ENCODE measurements at places on chromosomes 11 and 22.

- no peak for DNase-seq
Measured at GRCh38 chr11:94895451-94895850, 77.9 kb downstream of the CWC15 start.

- no peak for DNase-seq
Measured at GRCh38 chr11:119461229-119461963, 38.4 kb upstream of the THY1 start.

DNA sequence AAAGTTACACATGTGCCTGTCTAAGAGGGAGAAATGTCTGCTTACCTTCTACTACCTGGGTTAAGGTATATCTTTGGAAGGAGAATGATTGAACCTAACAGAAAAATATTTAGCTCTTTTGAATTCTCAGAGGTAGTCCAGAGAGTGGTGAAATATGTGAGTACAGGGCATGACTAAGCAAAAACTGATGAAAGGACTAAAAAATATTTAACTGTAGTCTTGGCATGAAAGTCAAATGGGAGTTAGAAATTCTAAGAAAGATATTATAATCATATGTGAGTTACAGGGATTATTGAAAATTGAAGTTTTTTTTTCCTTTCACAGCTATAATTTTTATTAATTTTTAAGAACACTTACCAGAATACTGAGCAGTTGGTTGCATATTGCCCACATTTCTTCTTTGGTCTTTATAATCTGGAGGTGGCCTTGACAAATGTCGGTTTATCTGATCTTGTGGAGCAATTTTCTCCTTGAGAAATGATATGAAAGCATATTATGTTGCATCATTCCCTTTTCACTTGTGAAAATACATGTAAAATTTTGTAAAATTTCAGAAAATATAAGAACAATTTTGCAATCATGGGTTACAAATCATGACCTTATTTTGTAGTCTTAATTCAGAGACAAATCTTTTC is 61.4 kb upstream of the MTMR2 start:
- no peak for DNase-seq

GRCh38 chr11:13603661-13604060 is 64.8 kb upstream of the FAR1 start:
- no peak for DNase-seq

GRCh38 chr11:6962141-6962540 is 35.9 kb downstream of the ZNF215 start:
- no peak for DNase-seq

- DNase-seq = no peak
Measured at GRCh38 chr11:72088076-72088808, 7.6 kb downstream of the LRRC51 start.

DNA sequence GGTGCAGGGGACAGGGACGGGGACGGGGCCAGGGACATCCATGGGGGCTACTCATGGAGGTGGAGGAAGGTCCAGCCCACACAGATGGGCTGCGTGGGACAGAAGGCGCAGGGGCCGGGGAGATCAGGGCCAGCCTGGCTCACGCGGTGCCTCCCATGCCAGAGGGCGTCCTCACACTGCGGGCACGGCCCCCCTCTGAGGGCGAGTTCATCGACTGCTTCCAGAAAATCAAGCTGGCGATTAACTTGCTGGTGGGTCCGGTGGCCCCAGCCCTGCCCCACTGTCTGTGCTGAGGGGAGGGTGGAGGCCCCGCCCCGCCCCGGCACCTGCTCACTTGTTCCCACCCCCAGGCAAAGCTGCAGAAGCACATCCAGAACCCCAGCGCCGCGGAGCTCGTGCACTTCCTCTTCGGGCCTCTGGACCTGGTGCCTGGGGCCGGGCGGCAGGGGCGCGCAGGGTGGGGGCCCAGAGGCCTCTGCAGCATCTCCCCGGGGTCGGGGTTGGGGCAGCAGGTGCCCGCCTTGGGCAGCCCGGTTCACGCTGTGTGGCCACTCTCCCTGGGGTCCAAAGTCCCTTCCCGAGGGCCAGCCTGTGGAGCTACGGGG is 15.8 kb downstream of the EPS8L2 start:
- no peak for DNase-seq

DNA sequence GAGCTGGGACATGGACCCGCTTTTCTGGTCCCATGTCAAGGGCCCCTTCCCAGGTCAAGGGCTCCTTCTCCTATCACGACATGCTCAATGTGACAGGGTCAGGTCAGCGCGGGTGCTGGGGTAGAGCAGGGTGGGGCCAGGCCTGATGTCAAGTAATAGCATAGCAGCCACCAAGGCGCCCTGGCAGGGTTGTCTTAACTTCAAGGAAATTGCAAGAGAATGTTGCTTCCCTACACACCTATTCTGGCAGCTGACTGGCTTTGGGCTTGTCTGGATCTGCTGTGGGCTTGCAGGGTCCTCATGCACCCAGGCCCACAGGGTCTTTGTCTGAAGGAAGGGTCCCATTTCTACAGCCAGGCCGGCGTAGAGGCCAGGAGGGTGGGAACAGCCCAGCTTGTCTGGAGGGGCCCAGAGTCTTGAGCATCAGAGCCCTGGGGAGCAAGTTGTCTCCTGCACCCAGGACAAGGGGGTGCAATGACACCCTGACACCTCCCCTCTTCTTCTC is 71.4 kb downstream of the BUD13 start:
- DNase-seq = no peak

GRCh38 chr11:132062031-132062430 is 691.6 kb downstream of the NTM start:
- no peak for DNase-seq

- DNase-seq = no peak
Measured at GRCh38 chr11:7160814-7161489, 72.2 kb downstream of the RBMXL2 start.

DNA sequence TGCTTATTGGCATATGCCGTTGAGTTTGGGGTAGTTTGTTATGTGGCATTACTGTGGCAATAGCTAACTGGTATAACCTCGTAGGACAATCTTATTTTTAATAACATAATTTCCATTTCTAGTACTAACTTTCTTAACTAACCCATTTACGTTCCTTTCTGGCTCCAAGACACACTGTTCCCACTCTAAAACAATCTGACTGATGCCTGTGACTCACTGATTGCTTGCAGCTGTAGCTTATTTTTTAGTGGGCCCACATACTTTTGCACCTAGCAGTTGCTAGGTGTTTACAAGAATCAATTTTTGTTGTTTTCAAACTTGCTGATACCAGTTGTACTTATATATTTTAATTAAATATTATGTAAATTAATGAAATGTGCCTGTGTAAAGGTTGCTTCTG is 52.2 kb downstream of the FAT3 start:
- DNase-seq = no peak

GRCh38 chr22:43540529-43540923 is 128.7 kb downstream of the MPPED1 start:
- DNase-seq = no peak

GRCh38 chr11:61080986-61081590 is 21.2 kb upstream of the CD5 start:
- no peak for DNase-seq

DNA sequence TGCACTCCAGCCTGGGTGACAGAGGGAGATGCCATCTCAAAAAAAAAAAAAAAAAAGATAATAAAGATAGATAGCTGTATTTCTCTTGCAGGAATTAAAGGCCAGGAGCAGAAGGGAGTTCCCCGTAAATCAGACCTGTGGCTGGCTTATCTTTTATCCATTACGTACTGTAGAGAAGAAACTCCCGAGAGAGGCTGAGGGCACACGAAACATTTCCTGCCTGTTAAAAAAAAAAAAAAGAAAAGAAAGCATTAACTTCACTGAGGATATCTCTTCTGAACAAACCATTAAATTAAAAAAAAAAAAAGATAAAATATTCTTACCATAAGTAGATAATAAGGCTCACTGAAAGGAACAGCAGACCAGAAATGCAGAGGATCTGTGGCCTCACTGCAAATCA is 22.5 kb downstream of the P4HA3 start:
- DNase-seq = no peak

DNA sequence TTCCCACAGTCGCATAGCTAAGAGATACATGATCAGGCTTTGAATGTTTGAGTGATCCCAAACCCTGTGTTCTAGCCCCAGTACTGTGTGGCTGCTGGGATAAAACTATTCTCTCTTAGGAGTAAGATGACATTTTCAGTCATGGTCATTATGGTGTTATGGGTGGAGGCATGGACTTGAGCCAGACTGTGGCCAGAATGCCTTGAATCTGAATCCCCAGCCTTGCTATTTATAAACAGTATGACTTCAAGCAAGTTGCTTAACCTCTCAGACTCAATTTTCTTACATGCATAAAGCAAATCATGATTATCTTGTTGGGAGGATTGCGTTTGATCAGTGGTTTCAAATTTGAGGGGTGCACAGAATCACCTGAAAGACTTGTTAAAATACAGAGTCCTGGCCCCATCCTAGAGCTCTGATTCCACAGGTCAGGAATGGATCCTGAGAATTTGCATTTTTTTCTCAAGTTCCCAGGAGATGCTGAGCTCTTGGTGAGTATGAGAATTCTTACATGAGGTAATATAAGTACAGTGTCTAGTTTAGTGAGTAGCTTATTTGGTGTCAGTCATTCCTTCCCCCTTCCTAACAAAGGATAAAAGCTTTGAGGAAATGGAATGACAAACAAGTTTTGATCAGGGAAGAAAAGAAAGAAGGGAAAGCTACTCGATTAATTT is 571.7 kb downstream of the METTL15 start:
- DNase-seq = no peak

DNA sequence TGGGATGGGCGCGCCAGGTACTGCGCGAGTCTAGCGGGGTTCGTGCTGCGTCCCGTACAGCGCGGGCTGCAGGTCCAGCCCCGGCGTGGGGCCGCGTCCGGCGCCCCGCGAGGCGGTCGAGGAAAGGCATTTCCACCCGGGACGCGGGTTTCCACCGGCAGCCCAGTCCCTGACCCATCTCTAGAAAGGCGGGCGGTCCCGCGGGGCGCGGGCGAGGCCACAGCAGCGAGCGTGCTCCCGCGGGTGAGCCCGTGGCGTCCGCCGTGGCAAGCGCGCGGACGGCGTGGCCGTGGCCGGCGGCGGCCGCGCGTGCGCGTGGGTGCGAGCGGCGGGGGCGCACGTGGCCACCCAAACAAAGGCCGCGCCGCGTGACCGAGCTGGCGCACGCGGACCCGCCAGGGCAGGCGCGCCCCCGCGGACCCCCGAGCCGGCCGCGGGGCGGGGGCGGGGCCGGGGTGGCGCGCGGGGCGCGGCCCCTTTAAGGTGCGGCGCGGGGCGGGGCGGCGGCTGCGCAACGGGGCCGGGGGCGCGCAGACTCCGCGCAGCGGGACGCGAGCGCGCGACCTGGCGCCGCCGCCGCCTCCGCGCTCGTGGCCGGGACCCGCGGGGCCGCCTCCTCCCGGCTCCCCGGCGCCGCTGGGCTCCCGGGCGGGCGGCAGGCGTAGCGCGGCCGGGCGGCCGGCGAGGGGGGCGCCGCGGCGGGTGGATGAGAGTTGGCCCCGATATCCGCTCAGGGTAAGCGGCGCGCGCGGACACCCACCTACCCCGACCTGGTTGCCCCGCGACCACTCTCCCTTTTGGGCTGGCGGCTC is 39.3 kb upstream of the CELSR1 start:
- DNase-seq = peak; percentile 23

GRCh38 chr11:64769283-64769682 is 9.1 kb downstream of the SF1 start:
- no peak for DNase-seq

GRCh38 chr22:24578355-24579257 is 14.3 kb downstream of the LRRC75B start:
- DNase-seq = no peak

DNA sequence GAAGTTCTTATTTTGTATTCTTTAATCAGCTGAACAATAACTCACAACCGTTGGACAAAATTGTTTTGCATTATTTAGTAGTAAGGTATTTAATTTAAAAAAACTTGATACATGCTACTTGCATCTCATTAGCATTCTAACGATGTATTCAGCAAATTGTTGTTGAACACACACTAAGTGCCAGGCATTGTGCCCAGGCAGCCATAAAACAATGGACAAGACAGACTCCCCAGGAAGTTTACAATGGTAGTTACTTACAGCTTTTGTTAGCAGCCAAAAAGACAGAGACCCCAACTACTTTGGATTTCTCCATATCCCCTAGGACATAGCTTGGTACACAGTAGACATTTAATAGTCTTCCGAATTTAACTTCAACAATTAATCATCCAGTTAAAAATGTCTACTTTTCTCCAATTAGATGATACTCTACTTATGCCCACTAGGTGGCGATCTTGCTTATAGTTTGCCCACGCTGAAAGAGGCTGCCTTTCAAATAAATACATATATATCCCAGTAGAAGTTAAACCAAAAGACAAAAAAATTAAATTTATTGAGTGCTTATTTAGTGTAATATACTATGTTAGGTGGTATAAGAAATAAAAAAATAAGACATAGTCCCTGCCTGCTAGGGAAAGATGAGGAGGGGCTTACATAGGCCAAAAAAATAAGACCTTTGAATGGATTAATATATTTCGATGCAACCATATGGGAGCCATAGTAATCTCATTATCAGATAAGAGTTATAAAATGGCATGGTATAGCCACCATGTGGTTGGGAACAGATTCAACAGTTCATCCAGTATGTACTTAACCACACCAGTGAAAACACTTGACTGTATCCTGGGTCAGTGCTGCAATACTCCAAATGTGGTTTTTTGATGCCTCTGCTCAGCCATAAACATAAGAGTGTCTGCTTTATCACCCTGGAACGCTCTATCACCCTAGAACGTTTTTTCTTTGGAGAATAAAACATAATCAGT is 2.0 kb upstream of the FJX1 start:
- no peak for DNase-seq

DNA sequence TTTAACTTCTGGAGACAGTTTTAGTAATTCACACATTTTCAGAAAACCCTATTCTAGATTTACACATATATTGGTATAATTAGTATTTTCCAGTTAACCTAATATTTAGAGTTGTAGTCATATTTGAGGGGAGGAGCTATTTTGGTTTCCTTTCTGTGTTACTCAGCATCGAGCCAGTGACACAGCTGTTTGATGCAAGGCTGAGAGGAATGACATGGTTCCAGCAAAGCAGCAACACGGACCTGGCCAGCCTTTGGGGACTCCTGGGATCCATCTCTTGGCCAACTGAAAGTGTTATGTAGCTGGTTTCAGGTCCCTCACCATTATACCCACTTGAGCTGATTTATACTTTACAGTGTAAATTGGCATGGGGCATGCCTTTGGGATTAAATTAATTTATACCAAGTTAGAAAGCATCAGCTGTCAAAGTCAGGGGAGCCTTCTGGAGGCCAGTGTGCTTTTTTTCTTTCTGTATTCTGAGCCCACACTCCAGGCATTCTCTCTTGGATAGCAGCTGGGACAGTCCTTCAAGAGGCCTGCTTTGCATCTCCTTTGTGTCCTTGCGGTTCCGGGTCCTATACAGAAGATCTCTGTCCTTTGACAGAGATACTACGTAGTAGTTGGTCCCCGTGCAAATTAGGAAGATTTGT is 91.3 kb upstream of the SLC25A18 start:
- DNase-seq = no peak

GRCh38 chr11:122864386-122865115 is 18.0 kb upstream of the JHY start:
- no peak for DNase-seq

DNA sequence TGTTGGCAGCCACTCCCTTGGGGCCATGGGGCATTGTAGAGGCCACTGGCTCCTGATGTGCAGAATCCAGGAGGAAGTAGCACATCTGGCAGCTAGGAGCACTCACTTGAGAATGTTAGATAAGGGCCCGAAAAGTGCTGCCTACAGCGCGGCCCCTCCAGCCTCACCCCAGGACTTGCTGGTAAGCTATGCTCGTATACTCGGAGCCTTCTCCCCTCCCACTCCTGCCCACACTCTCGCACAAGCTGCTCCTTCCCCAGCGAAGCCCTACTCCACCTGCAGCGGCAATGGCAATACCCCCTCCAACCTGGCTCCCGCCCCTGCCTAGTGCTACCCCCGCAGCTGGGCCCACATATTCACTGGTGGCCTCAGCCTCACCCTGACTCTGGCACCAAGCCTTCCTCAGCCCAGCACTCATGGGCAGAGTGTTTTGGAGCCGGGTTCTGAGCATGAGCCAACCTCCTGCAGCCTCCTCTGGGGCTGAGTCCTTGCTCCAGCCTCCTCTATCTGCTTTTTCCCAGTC is 47.7 kb downstream of the PDE2A start:
- no peak for DNase-seq

Data from stimulated activated CD8-positive, alpha-beta memory T cell treated with anti-CD3 and anti-CD28 coated beads, Interleukin-15, amount 100 ng/mL, for 1 hour (primary cell).